Stimulated activated CD4-positive, alpha-beta T cell treated with anti-CD3 and anti-CD28 coated beads, Interleukin-2, amount 100 ng/mL, for 24 hours (primary cell): ENCODE measurements at places on chromosomes 7 and 10.

- DNase-seq = no peak
These were observed 217.3 kb downstream of the HERPUD2 start for GRCh38 chr7:35477609-35478008.

DNA sequence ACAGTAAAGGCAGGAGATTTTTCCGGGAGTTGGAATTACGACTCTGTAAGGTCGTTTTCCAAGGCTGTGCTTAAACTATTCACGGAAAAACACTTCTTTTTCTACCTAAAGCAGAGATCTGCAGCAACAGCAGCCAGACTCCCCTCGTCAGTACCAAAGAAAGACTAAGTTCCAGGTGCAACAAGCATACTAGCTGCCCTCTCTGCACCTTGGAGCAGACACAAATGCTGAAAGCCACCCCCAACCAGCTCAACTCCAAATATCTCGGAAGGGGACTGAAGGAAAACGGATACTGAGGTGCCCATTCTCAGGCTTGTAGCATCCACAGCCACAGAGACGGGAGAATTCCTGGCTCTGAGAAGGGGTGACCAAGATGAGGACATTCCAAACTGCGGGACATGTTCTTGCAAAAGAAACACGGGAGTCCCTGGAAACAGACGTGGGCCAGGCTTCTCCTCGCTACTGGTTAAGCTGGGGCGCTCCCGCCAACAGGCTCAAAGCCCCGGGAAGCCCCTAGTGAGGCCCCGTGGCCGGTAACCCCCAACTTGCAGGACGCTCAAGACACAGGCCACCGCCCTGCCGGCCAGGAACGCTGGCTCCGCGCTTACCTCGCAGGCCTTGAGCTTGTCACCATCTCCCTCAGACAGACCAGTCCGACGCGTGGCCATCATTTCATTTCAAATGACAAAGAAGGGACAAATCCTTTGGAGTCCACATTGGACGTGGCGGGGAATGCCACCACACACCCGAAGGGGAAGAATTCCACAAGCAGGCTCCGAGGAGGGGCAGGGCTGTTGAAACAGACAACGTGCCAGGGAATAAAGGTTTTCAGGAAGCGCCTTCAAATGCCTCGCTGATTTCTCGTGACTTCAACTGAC lies 2.2 kb downstream of the ARHGAP21 start:
- no peak for DNase-seq

- DNase-seq = no peak
These were observed 179.9 kb downstream of the AUTS2 start for GRCh38 chr7:69778138-69778537.

DNA sequence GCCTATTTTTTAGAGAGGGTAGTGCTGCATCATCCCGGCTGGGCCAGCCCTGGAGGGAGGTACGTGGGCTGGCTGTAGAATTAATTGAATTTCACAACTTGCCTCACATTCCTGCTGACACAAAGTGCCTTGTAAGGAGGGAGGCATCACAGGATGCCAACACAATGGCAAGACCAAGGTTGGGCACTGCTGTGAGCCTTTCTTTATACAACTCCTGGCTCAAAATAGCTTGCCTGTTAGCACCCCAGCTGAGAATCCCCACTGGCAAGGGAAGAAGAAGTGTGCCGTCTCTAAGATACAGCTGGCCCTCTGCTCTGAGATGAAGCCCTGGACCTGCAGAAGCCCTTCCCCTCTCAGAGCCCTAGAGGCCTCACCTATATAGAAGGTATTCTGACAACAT lies 873.9 kb downstream of the GRID1 start:
- DNase-seq = no peak

DNA sequence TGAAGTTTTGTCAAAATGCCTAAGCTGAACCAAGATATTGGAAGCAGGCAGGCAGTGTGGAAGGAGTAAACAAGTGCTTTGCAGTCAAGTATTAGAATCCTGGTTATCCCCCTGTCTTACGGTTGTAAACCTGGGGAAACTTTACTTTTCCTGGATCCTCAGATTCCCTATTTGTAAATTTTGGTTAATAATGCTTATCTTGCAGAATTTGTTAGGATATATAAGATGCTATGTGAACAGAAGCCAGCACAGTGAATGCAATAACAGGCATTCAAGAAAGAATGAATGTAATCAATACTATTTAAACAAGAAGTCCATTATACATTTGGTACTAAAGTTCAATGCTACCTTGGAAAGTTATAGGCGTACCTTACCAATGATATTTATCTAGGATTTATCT lies 91.8 kb upstream of the STK17A start:
- no peak for DNase-seq

DNA sequence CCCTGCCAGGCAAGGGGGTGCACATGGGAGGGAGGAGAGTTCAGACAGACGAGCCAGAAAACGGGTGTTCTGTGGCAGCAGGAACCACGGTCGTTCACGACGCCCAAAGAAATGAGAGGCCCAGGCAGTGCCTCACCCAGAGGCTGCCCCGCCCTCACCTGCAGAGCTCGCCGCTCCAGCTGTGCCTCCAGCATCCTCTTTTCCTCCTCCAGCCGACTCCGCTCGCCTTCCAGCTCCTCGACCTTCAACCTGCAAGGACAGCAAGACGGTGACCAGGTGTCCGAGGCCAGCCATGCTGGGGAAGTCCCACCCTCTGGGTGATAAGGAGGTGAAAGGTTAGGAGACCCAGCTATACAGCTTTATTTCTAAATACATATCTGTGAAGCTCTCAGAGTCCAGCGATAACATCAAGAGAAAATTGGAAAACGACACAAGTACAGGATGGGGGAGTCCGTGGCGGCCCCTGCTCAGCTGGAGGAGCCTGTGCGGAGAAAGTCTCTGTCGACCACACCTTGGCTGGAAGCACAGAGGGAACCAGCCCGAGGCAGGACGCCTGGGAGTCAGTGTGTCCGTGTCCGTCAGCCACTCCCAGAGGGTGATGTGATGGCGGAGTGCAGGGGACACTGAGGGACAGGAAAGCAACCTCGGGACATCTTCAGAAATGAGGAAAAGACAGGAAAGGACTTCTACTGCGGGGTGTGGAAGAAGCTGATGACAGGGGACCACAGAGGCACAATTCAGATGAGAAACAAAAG lies 275.1 kb downstream of the MAD1L1 start:
- no peak for DNase-seq

DNA sequence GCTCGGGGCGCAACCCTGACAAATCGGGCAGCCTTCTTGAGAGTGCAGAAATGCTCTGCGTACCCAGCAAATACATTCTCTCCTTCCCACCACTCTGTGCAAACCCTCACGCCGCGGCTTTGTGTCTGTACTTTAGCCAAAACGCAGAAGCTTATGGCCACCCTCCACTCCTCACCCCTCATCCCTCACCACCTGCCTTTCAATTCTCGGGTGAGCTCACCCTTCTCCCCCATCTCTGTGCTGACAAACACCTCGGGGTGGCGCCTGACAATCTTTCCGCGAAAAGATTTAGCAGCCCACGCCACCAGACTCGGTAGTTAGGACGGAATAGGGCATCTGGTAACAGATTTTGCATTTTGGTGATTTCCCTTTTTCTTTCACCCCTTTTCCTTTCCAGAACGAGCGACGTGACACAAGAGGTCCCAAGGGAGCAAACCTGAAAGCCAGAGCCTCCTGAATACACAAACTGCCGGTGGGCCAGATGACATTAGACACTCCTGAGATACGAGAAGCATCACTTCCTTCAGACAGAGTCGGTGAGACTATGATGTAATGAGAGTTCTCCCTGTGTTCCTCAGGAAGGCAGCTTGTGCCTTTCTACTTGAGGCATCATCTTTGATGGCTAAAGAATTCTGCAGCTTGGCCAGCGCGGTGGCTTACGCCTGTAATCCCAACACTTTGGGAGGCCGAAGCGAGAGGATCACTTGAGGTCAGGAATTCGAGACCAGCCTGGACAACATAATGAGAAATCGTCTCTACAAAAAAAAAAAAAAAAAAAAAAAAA lies 671 bp upstream of the ATAD1 start:
- DNase-seq = peak; percentile 67

DNA sequence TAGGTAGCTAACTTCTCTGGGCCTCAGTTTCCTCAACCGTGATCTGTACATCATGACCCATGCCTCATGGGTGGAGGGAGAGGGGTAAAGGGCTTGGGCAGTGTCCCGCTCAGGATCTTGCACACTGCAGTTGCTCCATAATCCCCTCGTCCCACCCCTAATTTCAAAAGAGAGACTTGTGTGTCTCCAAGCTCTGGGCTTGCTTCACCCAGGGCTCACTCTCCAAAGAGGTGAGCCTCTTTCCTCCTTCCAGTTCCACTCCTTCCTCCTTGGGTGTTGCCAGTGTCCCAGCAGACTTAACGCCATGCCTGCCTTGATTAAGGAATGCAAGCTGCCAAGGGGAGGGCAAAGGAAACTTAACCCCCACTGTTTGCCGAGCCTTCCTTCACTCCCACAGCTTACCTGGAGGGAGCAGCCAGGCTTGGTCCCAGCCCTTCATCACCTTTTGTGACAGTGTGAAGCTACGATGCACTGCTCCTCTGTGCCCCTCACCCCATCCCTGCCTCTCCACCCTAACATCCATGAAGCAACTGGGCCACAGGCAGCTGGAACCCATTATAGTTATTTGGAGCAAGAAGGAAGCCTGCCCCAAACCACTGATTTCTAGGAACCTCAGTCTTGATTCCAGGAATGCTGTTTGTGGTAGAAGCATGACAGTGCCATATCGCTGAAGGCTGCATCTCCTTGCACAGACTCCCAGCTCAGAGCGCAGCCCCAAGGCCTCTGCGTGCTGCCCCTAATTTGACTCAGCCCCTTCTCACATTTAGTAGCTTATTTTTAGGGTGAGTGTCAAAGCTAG lies 363.3 kb downstream of the TNS3 start:
- no peak for DNase-seq

GRCh38 chr10:24097751-24098207 lies 111.2 kb upstream of the KIAA1217 start:
- no peak for DNase-seq
